Caki2 (cell line): ENCODE measurements at places on chromosomes 5 and 9.

DNA sequence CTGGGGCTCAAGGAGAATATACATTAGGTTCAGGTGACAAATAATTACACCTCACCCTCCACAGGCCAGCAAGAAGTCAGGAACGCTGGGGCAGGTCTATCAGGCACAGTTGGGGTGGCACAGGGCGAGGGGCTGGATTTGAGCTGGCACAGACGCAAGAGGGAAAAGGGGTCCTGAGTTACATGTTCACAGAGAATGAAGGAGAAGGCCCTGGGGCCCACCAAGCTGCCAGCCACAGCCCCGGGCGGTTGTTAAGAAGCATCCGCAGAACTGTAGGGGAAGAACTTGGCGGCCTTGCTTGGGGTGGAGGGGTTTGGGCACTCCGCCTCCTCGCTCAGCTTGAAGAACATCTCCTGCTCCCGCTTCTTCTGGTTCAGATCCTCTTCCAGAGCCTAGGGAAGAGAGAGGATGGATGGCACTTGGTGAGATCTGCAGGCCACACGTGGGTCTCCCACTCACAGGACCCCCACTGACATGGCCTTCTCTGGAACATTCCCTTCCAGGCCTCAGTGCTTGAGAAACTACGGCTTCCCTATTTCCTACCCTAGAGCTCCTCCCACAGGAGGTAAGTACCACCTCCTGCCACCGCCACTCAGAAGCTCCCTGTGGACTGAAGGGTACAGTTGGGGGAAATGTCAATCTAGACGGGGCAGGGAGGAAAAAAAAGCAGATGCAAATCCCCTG is 38.3 kb upstream of the FBXW11 start:
- no peak for DNase-seq

- no peak for DNase-seq
Measured at GRCh38 chr5:161406880-161407279, 139.6 kb downstream of the GABRB2 start.

DNA sequence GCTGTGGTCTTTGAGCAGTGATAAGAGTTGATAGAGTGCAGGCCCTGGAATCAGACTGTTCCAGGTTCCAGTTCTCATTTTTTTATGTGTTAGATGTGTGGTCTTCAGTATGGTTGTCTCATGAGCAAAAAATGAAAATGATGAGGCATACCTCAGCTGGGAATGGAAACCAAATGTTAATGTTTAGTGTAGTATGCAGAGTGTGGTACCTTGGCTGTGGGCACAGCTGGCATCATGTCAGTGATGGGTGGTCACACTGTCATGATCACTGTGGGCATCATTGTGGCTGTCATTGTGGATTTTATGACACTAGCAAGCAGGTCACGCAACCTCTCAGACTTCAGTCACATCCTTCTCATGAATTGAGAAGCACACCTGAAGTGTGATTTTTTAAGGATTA is 6.4 kb downstream of the ABLIM3 start:
- DNase-seq: no peak

GRCh38 chr9:130201399-130201873 is 29.2 kb downstream of the NCS1 start:
- DNase-seq: no peak

GRCh38 chr9:108417726-108418125 is 438.1 kb downstream of the ACTL7B start:
- no peak for DNase-seq

- DNase-seq: no peak
Measured at GRCh38 chr9:130483371-130483971, 38.7 kb downstream of the ASS1 start.

DNA sequence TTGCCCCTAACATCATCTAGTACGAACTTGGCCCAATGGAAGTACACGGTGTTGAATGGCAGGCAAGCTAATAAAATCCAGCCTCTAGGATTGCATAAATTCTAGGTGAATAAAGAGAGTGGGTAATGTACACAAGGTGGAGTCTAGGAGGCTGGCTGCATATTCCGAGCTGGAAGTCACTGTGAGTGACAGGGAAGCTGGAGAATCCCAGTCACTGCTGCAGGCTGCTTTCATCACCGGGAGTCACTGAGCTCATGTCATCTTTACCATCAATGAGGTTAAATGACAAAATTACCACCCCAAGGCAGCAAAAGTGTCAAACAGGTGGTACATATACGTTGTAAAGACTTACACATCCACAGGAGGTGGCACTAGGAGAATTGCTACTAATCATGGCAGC is 91.3 kb upstream of the HMHB1 start:
- no peak for DNase-seq

- no peak for DNase-seq
Measured at GRCh38 chr5:118533156-118533555, 455.2 kb downstream of the DTWD2 start.

DNA sequence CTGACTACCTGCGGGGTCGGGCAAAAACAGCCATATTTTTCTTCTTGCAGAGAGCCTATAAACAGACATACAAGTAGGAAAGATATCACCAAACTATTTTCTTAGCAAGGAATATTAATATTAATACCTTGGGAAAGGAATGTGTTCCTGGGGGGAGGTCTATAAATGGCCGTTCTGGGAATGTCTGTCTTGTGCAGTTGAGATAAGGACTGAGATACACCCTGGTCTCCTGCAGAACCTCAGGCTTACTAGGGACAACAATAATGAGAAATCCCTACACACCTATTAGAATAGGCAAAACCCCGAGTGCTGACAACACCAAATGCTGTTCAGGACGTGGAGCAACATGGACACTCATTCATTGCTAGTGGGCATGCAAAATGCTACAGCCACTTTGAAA is 297.2 kb downstream of the DRD1 start:
- DNase-seq: peak; percentile 15

DNA sequence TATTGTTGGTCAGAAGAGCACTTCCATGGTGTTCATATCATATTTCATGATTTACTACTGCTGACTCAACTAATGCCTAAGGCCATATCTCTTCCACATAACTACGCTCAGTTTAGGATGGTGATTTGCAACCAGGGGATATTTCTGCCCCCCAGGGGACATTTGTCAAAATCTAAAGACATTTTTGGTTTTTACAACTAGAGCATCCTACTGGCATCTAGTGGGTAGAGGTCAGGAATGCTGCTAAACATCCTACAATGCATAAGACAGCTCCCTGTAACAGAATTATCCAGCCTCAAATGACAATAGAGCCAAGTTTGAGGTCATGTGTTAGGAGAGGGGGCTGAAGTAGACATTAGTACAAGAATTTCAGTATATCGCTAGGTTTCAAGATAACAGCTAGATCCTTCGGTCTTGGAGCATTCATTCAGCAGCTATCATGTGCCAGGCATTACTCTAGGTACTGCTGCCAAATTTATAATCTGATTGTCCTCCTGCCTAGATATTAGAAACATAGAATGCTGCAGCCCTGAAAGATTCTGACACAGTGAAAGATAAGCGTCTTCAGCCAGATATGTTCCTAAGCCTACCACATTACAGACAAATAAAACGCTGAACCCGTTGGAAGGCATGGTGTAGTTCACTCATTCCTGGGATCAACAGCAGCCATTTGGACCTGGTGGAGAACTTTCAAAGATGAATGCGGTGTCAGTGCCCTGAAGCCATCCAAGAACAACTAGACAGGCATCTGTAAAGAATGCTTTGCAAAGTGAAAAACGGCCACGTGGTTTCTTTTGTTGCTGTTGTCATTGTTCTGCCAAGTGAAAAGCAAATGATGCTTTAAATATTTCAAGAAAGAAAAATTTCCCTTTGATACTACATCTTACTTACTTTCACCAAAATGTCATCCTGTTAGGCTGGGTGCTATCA is 55.5 kb upstream of the FST start:
- DNase-seq: no peak

- no peak for DNase-seq
Measured at GRCh38 chr5:55222092-55222984, 4.8 kb downstream of the MCIDAS start.

DNA sequence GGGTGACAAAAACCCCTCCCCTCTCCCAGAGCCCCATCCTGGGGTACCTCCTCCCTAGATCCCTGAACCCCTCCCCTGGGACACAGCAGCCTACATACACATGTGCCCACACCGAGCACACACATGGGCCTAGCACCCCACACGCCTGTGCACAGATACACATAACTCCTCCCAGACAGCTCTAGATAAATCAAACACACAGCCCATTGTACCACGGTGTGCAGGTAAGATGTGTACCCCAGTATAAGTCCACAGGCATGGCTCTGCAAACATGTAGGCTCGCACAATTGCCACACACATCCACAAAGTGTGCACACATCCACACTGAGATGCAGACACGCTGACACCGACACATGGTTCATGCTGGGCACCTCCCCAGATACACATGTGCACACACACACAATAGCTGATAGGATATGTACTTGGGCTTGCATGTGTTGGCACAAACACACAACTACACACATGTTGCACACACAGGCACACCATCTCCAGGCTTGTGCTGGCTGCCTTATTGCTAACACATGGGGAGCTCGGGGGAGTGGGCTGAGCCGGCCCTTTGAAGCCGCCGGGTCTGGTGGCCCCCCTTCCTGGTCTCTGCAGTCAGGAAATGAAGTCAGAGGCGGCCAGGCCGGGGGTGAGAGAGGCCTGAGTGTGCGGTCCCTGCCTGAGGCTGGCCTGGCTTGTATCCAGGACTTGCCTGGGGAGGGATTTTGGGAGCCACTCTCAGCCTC is 30.2 kb downstream of the GOLGA2 start:
- DNase-seq: no peak

DNA sequence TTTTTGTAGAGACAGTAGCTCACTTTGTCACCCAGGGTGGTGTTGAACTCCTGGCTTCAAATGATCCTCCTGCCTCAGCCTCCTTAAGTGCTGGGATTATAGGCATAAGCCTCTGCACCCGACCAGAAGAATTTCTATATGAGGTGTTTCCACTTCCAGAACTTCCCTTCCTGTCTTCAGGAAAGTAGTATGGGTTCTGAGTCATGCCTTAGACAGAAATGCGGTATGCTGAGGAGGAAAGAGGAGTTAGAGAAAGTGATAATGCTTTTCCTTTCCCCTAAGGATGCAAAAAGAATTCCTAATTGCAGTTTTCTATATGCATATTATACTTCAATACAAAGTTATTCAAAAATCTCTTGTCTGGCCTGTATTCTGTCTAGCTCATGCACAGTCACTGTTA is 16.4 kb upstream of the ADAMTSL1 start:
- no peak for DNase-seq
